CD4-positive, alpha-beta T cell treated with Interleukin-6 at 100 ng/mL for 8 hours (primary cell): ENCODE measurements at places on chromosomes 2 and 18.

DNA sequence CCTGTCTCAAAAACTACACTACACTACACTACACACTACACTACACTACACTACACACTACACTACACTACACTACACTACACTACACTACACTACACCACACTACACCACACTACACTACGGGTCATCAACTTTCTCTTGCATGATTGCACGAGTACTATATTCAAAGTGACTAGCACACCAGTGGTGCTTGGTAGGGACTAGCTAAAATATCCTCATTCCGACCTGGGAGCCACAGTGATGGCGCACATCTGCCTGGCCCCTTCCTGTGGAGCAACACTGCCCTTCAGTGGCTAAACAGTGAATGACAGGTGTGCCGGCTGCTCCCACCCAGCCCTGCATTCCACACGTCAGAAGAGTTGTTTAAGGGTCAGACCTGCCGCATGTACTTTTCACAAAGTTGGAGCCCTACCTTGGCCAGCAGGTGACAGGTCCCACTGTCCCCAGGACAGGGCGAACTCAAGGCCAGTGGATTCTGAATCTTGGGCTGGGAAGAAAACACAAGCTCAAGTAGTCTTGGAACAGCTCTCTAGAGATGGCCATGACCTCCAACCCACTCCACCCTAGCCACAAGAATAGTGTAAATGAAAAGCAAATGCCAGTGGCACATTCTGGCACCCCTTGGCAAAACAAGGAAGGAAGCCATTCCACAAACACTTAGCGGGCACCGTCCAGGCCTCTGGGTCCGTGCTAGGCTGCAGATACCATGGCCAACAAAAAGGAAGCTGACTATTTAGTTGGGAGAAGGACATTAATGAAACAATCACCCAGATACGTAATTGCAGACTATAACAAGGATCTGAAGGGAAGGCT is 79.7 kb upstream of the MSH2 start:
- DNase-seq: peak; percentile 37

DNA sequence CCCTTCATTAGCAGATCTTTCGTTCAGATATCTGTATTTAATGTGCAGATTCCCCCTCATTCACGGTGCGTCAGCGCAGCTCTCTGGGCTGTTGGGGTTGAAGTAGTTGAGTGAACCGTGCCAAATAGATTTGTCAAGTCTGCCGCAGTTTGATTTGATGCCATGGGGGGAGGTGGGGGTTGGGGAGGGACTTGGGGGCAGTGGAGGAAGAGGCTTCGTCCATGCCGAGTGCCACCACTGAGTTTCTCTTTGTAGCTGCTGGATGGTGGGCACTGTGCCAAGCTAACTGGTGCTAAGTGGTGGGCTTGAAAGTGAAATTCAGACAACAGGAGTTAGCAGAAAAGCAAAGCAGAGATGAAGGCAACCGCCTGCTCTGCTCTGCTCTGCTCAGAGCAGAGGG is 47.9 kb downstream of the NRP2 start:
- no peak for DNase-seq

DNA sequence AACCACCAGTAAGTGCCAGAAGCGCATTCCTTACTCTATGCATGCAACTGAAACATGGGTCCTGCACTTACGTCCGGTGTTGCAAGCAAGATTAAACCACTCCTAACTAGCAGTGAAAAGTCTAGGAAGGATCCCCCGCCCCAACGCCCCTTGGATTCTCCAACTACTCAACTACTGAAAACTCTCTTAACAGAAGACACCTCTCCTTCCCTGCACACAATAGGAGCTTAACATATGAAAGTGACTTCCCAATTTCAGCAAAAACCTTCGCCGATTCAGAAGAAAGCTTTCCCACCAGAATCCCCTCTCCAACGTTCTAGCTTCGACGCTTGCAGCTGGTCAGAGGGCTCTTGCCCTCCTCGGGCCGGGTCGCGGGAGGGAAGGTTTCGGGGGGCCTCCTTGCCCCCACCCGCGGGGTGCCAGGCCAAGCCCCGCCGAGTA is 578 bp downstream of the IWS1 start:
- no peak for DNase-seq

- no peak for DNase-seq
These were observed 8.5 kb downstream of the TPO start for GRCh38 chr2:1421731-1422130.

DNA sequence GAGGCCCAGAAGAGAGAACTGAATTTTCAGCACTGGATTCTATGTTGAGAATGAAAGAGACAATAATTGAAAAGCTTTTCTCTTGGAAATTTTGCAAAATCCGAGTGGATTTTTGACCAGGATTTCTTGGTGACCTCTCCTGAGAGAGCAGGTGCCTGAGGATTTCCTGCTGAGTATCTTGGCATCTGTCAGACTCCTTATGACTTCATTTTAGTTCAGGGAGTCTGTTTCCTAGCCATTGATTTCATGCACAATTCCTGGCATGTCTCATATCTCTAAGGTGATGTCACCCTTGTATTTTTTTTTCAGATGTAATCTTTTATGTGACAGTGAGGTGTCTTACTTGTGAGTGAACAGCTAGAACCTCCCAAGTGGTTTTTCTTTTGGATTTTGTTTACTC is 195.9 kb downstream of the NEDD4L start:
- no peak for DNase-seq

GRCh38 chr2:98458207-98458606 is 13.5 kb downstream of the INPP4A start:
- peak; percentile 67 for DNase-seq

DNA sequence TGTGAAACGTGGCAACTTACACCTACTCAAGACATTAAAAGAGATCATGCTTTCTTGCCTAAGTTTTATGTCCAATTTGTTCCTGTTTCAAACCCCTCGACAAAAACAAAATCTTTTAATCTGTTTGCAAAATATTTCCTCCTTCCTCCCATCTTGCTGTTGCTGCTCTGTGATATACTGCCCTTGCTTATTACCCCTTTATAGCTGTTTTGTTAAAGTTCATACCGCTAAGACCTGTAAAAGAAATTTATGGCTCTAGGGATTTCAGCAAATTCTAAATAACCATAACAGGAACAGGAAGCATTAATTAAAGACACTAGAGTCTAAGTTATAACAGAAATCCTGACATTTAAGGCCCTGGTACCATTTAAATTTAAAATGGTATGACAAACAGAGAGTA is 1268.2 kb upstream of the PIK3C3 start:
- DNase-seq: no peak

- no peak for DNase-seq
These were observed 59.1 kb downstream of the PTPN4 start for GRCh38 chr2:119818792-119819191.

GRCh38 chr2:182006595-182007341 is 21.1 kb downstream of the PPP1R1C start:
- no peak for DNase-seq

DNA sequence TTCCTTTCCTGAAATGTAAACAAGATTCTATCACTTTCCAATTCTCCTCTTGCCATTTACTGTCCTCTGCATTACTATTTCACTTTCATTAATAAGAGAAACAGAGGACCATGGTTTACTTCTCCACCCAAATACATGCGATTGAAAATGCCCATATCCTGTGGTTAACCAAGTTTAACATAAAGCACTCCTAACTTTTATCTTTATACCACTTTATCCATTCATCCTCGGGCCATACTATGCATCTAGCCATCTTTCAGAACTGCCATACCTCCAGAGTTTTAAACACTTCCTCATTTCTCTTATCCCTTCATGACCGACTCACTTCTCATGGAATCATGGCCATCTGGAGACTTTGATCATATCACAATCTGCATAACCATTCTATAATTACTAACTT is 1182.3 kb downstream of the CNTNAP5 start:
- no peak for DNase-seq

DNA sequence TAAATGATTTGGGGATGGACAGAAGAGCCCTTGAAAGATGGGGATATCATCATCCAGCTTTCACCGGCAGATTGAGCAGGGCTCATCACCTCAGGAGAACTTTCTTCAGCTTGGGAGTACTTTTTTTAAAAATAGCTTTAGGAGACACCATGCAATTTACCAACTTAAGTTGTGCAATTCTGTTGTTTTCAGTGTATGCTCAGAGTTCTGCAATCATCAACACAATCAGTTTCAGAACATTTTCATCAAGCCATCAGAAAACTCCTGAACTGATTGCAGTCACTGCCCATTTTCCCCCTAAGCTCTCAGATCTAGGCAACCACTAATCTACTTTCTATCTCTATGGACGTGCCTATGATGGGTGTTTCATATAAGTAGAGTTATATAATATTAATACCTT is 117.7 kb downstream of the CRIM1 start:
- DNase-seq: no peak

DNA sequence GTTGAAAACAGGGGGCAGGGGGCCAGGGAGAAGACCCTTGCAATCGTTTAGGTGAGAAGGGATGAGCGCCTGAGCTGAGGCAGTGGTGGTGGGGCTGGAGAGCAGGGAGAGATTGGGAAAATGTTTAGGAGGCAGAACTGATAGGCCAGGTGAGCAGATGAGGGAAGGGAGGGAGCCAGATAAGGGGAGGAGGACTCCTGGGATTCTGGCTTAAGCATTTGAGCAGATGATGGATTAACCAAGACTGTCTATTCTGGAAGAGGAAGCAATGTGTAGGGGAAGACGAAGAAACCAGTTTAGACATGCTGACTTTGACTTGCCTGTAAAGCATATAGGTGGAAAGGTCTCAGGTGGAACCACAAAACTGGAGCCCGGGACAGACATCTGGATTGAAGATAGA is 49.9 kb upstream of the ASPRV1 start:
- no peak for DNase-seq
